ENCODE measurements at places on chromosomes 6 and 20.

GRCh38 chr6:127518191-127518709, 885 bp downstream of the MTCL3 start:
- DNase-seq = no peak

DNA sequence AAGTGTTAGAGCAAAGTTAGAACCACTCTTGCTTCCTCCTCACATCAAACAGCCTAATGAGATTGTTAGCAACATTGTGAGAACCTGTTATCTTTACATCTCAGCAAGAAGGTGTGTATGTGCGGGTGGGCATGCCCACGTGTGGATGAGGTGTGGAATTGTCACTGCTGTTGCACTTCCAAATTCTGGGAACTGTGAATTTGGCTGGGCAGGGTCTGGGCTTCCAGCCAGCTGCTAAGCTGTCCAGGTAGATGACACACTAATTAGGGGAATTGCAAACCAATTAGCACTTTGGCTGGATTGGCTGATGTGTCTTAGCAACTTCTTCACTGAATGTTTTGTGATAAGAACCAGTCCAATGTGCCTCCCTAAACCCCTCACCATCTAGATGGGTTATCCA, 848.2 kb downstream of the DHX35 start:
- no peak for DNase-seq

GRCh38 chr20:46735436-46735835, 26.0 kb downstream of the SLC2A10 start:
- DNase-seq = no peak

DNA sequence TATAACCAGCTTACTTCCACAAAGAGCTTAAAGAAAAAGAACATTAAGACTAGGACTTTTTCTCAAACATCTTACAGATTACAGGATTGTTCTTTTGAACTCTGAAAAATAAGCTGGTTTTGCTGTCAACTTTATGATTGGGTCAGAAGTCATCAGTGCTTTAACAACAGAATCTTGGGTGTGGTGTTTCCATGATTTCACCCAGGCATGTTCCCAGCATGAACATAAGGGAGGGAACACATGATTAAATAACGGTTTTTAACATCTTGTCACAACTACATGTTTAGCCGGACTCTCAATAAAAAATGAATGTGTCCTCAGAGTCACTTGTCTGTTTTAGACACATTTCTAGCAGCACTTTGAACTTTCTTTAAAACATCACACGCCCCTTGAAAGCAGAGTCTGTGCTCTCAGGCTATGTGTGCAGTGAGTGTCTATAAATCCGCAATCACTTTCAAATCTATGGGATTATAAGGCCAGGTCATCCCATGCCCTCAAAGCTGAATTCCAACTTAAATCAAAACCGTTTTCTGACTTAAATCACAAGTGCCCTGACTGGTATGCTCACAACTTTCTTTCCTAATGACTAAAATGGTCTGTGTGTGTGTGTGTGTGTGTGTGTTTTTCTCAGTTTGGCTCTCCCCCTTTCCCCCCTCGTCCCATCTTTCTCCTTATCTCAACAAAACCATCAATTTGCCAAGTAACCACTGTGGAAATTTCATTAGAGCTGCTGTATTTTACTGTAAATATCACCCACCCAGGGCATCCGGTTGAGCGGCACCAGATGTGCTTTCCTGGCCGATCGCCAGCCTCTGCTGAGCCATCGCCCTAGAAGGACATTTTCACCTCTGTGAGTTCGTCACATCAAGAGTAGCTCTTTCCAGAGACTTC, 216.8 kb upstream of the DTNBP1 start:
- DNase-seq = no peak

DNA sequence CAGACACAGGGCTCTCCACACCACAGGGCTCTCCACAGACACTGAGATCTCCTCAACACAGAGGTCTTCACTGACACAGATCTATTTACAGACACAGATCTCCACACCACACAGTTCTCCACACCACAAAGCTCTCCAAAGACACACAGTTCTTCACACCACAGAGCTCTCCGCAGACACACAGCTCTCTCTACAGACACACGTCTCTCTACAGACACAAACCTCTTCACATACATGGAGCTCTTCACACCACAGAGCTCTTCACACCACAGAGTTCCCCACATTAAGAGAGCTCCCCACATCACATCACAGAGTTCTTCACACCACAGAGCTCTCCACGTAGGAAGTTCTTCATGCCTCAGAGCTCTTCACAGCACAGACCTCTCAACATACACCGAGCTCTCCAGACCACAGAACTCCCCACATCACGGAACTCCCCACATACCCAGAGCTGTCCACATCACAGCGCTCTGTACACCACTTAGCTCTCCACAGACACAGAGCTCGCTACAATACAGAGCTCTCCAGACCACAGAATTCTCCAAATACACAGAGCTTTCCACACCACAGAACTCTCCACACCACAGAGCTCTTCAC, 53.9 kb downstream of the ERMARD start:
- no peak for DNase-seq

Data from GM12878 (cell line).